ENCODE measurements at places on chromosomes 3 and 15.

DNA sequence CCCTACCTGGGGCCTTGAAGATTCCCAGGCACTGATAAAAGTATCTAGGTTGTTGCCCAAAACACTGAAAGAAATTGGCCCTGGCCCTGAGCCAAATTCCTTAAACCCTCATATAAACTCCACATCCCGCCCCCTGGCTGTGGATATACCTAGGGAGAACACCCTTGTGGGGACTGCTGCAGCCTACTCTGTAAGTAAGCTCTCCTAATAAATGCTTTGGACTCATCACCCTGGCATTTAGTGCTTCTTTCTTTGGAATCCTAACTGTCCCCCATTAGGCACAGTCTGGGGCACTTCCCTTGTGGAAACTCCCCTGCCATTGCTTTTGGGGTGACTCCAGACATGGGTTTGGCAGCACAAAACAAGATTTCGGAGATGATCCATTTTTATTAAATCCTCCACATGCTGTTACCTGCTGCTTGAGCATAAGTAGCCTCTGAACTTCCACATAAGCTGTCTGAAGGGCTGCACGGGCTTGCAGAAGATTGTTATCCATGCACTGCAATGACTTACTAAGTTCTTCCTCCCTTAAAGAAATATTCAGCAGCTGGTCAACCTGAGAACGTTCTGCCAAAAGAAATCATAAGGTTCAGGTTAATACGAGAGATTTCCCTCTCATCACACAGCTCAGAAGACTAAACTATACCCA is 46.4 kb downstream of the ZNF106 start:
- no peak for DNase-seq

DNA sequence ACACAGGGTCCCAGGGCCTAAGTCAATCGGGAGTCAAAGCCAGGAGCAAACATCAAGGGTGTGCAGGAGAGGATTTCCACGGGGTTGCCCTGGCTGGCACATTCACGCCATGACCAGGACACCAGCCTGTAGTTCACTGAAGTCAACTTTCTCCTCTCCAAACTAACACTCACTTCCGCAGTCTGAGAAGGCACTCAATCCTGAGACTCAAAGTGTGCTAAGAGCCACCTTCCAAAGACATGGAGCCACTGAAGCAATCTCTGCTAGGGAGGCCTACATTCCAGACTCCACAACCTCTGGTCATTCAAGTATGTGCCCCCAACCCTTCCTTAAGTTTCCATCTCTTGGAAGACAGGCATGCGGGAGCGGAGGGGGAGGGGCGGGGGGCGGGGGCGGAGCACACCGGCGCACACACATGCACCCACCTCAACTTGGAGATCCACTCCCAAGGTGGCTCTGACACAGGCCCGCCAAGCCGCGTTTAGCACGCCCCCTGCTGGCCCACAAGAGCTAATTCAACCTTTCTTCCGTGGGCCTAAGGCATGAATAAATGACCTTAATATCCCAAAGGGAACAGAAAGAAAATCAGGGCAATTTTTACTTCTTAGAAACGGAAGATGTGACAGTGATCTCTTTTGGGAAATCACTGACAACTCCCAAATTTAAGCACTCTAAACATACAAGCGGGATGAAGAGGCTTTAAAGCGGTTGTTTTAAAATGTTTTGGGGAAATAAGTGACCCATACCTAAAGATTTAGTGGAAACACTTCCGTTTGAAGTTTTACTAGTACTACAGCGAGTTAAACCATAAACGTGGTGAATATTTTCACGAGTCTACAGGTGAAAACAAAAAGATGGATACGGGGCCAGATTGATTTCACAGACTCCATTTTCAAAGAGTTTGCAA is 162.5 kb upstream of the CHRNA7 start:
- DNase-seq, result peak; percentile 71

GRCh38 chr3:153599685-153600084 is 437.7 kb downstream of the RAP2B start:
- no peak for DNase-seq

DNA sequence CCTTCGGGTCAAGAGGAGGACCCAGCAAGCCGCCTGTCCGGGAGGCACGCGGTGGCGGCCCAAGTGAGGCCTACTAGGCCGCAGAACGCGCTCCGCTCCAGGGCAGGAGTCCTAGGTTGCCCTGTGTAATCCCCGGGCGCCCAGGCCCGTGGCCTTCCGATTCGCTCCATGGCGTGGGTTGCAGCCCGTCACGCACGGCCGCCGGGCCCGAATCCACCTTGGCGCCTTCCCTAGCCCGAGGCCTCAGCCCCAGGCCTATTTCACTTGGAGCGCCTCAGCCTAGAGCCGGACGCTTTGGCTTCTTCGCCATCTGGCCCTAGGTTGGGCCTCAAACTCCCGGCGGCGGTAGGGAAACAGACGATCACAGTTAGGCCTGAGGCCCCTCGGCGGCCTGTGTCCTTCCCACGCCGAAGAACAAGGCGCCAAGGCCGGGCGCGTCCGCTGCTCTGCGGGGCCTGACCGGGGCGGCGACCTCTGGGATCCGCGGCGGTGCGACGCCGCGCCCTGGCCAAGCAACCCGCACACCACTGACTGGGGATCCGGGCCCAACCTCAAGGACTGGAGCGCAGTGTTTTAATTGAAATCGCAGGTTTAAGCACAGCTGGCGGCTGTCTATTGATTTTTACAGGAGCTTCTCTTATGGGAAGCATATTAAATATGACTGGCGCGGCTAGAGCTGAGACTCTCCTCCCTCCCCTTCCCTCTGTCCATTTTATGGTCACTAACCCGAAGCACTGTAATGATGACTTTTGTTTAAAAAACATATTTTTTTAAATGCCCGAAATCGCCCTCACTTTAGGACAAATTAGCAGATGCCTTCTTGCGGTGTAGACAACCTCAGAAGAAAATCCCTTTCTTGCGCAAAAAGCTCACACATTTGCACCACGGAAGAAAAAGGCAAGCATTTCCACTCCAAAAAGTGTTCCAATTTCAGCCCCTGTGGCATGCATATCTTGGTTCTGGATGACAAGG is 3.8 kb upstream of the FEZF2 start:
- no peak for DNase-seq

DNA sequence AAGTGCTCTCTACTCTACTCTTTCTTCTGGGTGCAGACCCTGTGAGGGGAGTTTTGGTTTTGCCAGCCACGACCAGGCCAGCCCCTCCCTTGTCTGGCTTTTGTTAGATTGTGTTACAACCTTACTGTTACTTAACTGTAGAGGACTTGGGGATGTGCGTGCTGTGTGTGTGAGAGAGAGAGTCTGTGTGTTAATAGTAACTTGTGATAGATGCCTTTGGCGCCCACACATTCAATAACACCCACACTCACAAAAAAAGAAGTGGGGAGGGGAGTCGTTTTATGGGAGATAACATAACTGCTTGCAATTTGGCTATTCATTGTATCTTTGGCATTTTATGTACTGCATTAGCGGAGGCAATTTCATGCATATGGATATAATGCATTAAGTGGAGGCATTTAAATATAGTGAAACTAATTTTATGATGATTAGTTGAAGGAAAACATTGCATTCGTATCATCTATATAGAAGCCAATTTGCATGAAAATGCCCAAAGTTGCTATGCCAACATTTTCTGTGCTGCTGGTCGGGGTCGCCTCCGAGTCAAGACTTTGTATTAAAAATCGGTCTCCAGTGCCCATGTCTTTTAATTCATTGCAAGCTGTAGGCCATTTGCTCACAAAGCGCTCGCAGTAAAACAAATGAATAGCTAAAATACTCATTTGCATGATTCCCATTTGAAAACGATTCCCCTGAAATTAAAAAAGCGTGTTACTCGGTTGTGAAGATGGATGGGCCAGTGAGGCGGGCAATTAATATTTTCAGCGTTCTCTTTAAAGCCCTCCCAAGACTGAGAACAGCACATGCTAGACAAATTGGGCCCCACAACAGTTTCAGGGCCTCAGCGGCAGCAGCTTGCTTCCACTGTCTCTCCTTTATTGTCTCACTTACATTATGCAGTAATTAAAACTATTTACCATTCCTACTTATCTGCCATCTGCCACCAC is 158.5 kb upstream of the SMAD3 start:
- no peak for DNase-seq

- DNase-seq, result no peak
Measured at GRCh38 chr3:81859524-81859923, 98.1 kb upstream of the GBE1 start.
